Stimulated activated CD8-positive, alpha-beta memory T cell treated with anti-CD3 and anti-CD28 coated beads, Interleukin-4, amount 100 ng/mL, for 4 hours (primary cell): ENCODE measurements at places on chromosomes 13 and 19.

- no peak for DNase-seq
These were observed 25.5 kb upstream of the TFDP1 start for GRCh38 chr13:113559061-113559460.

- no peak for DNase-seq
These were observed 41.5 kb upstream of the PDX1 start for GRCh38 chr13:27878274-27878673.

GRCh38 chr13:74226791-74227475 lies 92.7 kb upstream of the KLF12 start:
- no peak for DNase-seq

- no peak for DNase-seq
These were observed 1199.9 kb upstream of the SPRY2 start for GRCh38 chr13:81540777-81541176.

DNA sequence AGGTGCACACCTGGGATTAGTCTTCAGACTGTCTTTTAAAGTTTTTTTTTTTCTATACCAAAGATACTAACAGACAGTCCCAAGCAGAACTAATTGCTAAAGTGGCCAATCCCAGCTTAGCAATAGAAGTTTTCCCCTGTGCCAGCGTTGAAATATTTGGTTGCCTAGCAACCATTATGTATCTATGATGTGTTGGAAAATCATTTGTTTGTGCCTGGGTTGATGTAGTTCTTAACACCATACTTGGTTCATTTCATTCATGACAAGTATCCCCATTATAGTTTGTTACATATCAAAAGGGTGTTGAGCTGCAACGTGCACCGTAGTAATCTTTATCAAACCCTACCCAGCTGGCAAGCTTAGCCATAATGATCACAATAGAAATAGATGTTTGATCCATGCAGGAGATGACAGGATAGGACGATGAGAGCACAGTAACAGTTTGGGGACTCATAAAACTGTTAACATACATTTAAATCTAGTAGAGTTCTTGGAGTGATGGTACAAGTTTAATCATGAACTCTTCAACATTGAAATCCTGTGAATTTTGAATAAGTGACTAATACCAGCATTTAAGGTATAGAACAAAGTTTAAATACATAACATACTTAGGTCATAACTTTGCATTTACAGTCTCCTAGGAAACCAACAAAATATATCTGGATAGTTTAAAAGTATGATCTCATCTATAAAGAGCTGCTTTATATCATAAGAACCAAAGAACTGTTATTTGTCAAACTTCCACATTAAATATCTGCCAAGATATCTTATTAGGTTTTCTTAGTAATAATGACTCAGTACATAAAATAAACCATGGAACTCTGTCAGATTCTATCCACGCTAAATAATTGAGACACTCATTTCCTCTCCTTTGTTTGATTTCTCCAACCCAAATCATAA lies 73.4 kb downstream of the MBNL2 start:
- DNase-seq, result no peak

GRCh38 chr13:61777271-61777670 lies 361.6 kb upstream of the PCDH20 start:
- DNase-seq, result no peak

DNA sequence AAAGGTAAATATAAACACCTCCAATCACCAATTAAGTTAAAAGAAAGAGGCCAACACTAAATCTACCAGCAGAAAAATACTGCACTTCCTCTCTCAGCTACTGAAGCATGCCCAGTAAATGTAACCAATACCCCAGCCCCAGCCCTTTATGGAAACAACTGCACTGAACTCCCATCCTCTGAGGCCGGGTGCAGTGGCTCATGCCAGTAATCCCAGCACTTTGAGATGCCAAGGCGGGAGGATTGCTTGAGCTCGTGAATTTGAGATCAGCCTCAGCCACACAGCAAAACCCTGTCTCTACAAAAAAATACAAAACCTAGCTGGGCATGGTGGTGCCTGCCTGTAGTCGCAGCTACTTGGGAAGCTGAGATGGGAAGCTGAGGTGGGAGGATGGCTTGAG lies 221.6 kb upstream of the SOX21 start:
- no peak for DNase-seq

GRCh38 chr13:107035186-107035585 lies 467.2 kb upstream of the ARGLU1 start:
- no peak for DNase-seq

DNA sequence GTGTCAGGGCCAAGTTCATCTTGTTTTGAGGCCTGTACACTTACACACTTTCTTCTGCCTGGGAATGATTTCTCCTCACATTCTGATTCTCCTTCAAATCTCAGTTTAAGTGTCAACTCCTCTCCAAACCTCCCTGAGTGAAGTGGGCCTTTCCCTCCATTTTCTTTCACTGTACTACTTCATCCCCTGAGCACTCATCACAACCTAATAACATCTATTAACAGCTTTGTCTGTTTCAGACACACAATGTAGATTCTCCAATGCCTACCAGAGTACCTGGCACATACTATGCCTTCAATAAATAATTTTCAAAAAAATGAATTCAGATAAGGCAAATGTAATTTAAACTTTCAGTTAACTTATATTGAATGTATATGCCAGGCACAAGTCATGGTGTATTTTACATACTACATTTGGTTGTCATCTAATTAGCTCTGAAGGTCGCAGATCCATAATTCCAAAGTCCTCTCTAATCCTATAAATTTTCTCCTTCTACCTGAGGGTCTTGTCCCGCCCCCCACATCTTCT lies 357 bp upstream of the COG6 start:
- DNase-seq, result no peak

GRCh38 chr13:112056284-112056727 lies 10.6 kb upstream of the SOX1 start:
- DNase-seq, result no peak

DNA sequence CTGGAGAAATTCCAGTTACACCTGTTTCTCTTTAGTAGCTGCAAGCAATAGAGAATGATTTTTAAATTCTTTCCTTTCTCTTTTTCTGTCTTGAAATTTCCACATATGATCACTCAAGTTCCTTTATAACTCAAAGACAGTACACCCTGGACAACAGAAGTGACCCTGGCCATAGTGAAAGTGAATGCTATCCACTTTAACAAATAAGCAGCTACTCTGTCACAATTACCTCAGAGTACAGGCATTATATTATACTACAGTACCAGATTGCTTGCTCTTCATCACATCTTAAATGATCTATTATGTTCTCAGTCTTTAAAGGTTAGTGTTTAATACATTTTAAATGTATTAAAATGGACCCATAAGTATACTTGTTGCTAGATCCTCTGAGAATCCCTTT lies 136.2 kb downstream of the KLF12 start:
- DNase-seq, result no peak
